ENCODE measurements at places on chromosomes 6 and 20.
A peak's percentile ranks its signal among the peaks of the same experiment; 100 is the strongest.

- DNase-seq, result no peak
Observed at GRCh38 chr20:43844778-43845614, 69.7 kb upstream of the TOX2 start.

DNA sequence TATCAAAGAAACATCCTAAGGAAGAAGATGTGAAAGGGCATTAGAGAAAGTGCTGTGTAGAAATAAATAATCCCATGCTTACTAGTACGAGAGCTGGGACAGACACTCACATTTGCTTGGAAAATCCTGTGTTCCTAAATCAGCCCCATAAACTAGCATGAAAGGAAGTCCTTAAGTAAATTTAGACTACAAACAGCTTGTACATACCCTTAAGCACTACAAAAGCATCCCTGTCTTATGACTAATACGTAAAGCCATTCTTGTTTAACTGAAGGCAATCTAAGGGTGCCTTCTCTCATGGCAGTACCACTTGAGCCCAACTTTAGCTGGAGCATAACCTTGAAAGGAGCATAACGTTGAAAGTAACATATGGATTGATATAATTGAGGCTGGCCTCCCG lies 15.4 kb upstream of the FOXQ1 start:
- no peak for DNase-seq

DNA sequence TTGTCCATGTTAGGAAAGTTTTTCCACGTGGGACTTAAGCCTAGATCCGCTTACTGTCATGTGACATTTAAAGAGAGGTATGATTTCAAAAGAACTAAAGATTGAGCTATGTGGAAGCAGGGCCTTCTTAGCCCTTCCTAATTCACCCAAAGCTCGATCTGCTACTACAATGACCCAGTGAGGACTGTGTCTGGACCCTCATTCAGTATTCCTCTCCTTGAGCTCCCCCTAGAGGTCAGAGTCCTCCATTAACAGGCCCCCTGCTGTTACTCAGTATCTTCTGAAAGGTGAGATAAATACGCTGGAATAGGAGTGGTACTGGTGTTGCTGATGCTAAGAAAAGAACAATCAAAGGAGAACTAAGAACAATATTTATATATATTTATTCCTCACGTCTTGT lies 414.0 kb downstream of the GJA1 start:
- DNase-seq, result peak; percentile 19

GRCh38 chr6:30238178-30238795 lies 25.1 kb upstream of the TRIM26 start:
- peak; percentile 28 for DNase-seq

DNA sequence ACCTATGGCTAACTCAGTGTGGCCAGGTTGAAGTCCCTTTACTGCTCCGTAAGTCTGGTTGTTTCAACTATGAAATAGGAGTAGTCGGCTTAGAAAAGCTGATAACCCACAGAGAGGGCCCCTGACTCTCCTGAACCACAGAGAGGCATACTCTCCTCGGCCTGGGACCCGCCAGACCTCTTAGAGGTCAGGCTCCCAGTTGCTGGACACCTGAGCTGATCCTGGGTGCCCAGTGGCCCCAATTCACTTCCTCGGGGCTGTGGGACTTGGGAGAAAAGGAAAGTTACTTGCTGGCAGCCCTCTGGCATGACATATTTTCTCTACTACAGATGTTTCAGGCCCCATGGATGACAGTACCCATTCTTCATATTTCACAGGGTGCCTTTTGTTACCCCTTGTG lies 34.2 kb upstream of the EYA4 start:
- DNase-seq, result no peak

- DNase-seq, result no peak
Observed at GRCh38 chr6:7313505-7314165, 636 bp upstream of the SSR1 start.

All from stimulated activated CD4-positive, alpha-beta T cell treated with anti-CD3 and anti-CD28 coated beads, Interleukin-4, amount 100 ng/mL, for 24 hours (primary cell).